ENCODE measurements at places on chromosomes 1 and 21. TPM values are rescaled to one million over a fixed set of nuclear protein-coding genes. Genes with fewer than 3 reads are reported as not detected.

The MAGI3 gene
- 9.7 TPM for total RNA-seq

The TSPEAR gene
- 0.35 TPM for total RNA-seq

DNA sequence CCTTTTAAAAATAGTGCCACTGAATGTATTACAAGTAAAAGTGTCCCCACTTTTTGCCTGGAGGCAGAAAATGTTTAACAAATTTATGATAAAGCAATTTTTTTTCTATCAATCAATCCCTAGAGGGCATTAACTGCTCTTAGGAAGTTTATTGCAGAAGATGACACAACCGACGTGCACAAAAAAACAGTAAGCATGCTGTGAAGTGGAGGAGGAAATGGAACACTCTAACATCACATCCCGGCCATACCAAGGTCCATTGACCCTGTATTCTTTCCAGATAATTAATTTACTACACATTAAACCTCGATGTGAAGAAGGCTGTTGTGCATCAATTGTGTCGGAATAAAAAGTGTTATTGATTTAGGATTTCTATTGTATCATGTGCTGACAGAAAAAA, 264.9 kb upstream of the NR5A2 start:
- no peak overlapping the region for H3K27ac ChIP-seq
- H3K4me1 ChIP-seq: no peaks in the 10 kb centered on the region
- H3K4me3 ChIP-seq: no peak overlapping the region
- H3K27me3 ChIP-seq: no peaks in the 10 kb centered on the region

- no peak overlapping the region for H3K4me3 ChIP-seq
- no peaks in the 10 kb centered on the region for H3K36me3 ChIP-seq
- no peak overlapping the region for H3K27ac ChIP-seq
- no peak for DNase-seq
- H3K27me3 ChIP-seq: peaks cover 65% of the 10 kb centered on the region
Observed at GRCh38 chr1:1006305-1007159, 6.6 kb upstream of the HES4 start.

- H3K36me3 ChIP-seq: no peaks in the 10 kb centered on the region
- H3K4me3 ChIP-seq: peak within 1 kb of the TSS; percentile 64
- no peak within 1 kb of the TSS for H3K27ac ChIP-seq
- H3K4me1 ChIP-seq: peaks cover 17% of the 10 kb centered on the region
Observed at GRCh38 chr1:216723274-216723780, at the start of gene ESRRG. Gene ESRRG (minus strand): TSS chr1:216723429. CDS start chr1:216723299, 130 bp downstream.

- H3K27ac ChIP-seq: no peak overlapping the region
- DNase-seq: no peak
- H3K4me1 ChIP-seq: no peaks in the 10 kb centered on the region
- H3K4me3 ChIP-seq: no peak overlapping the region
- no peaks in the 10 kb centered on the region for H3K36me3 ChIP-seq
Observed at GRCh38 chr21:25036775-25037174, 570.5 kb downstream of the MRPL39 start.

DNA sequence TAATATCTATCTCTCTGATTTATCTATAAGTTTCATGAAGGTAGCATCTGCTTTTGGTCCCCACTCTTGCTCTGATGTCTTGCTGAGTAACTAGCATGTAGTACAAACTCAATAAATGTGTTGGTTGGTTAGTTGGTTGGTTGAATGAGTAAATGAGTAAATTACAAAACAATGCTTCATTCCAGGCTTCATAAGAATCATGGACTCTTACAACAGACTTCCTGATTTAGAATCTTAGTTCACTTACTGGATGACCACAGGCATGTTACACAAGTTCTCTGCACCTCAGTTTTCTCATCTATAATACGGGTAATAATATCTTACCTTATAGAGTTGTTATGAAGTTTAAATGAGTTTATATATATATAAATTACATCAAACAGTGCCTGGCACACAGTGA, 98.6 kb downstream of the ZNF281 start:
- H3K4me1 ChIP-seq: peaks cover 10% of the 10 kb centered on the region
- no peaks in the 10 kb centered on the region for H3K27me3 ChIP-seq
- H3K36me3 ChIP-seq: no peaks in the 10 kb centered on the region
- no peak overlapping the region for H3K4me3 ChIP-seq
- H3K27ac ChIP-seq: no peak overlapping the region
- DNase-seq: no peak

GRCh38 chr21:29164323-29164942, 34.0 kb downstream of the MAP3K7CL start:
- H3K27me3 ChIP-seq: no peaks in the 10 kb centered on the region
- H3K4me1 ChIP-seq: no peaks in the 10 kb centered on the region
- H3K4me3 ChIP-seq: no peak overlapping the region

GRCh38 chr1:245301921-245302320, 147.1 kb downstream of the KIF26B start:
- H3K4me1 ChIP-seq: no peaks in the 10 kb centered on the region
- no peak overlapping the region for H3K4me3 ChIP-seq
- no peaks in the 10 kb centered on the region for H3K36me3 ChIP-seq
- no peak overlapping the region for H3K27ac ChIP-seq
- H3K27me3 ChIP-seq: no peaks in the 10 kb centered on the region

- no peak for DNase-seq
- H3K36me3 ChIP-seq: no peaks in the 10 kb centered on the region
- no peak overlapping the region for H3K4me3 ChIP-seq
Observed at GRCh38 chr1:1554926-1555915, 14.8 kb upstream of the TMEM240 start.

The PGLYRP4 gene
- not detected for total RNA-seq

- peaks cover 66% of the 10 kb centered on the region for H3K4me1 ChIP-seq
- H3K4me3 ChIP-seq: peak overlapping the region; percentile 55
- H3K27me3 ChIP-seq: peaks cover 100% of the 10 kb centered on the region
- no peak overlapping the region for H3K27ac ChIP-seq
- H3K36me3 ChIP-seq: no peaks in the 10 kb centered on the region
Observed at GRCh38 chr1:47229031-47229885, 2.8 kb downstream of the TAL1 start.

The GABRD gene
- total RNA-seq: 2.8 TPM

The FCRLB gene
- not detected for total RNA-seq

DNA sequence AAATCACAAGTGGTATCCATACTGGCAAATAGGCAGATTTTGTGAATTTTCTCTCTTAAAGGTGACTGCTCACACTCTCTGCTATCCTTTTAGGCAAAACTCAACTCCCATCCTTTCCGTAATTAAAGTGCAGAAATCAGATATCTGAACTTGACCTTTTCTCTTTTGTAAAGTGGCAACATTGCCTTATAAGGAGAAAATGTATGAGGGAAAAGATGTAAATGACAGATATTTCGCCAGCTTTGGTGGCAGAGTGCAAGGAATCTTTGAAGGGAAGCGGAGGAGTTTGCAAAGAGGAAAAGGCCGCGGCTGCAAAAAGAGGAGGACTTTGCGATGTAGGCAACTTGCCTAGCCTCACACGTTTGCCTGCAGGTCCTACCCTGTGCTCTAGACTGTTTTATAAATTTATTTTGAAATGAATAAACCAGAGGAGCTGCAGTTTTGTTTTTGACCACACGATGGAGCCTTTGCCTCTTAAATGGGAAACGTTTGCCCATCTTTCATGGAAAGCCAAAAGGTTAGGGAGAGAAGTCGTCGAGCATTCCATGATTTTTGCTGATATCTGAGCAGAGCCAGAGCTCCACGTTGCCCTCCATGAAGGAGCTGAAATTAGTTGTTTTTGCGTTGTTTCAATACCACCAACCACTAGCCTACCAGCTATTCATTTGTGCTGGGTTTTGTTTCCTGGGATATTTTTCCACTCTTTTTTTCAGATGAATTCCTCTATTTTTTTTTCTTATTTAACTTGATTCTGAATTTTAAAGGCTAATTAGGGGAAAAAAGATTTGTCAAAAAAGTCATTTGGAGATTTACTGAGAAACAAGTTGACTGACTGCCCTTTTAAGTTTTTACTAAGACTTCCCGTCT, 242.3 kb downstream of the LMX1A start:
- peaks cover 42% of the 10 kb centered on the region for H3K27me3 ChIP-seq
- 0 out of 2 replicates have a peak, but pooled peaks cover 4% of the 10 kb centered on the region for H3K4me1 ChIP-seq
- DNase-seq: peak; percentile 92

The GUCA2A gene
- not detected for total RNA-seq

The LRRC47 gene
- total RNA-seq: 75.7 TPM

The OR2T1 gene
- total RNA-seq: not detected

The OR2G6 gene
- not detected for total RNA-seq

- H3K36me3 ChIP-seq: no peaks in the 10 kb centered on the region
- H3K27me3 ChIP-seq: no peaks in the 10 kb centered on the region
- H3K27ac ChIP-seq: no peak overlapping the region
- H3K4me3 ChIP-seq: no peak overlapping the region
- H3K4me1 ChIP-seq: no peaks in the 10 kb centered on the region
Observed at GRCh38 chr1:110463725-110464124, 12.8 kb downstream of the PROK1 start.

DNA sequence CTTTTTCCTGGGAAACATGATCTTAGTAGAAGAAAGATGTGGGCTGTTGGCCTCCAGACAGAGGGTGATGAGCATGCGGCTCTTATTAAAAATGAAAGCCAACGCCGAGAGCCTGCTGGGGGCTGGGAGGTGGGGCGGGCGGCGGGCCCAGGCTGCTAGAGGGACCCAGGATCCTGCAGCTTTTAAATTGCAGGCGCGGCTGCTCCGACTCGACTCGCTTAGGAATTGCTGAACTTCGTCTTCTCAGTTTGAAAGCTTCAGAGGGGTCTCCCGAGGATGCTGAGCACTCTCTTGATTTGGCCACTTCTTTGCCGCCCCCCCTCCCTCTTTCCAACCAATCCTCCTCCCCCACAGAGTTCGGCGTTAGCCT, 1.2 kb downstream of the AGPAT3 start:
- no peak overlapping the region for H3K27ac ChIP-seq
- H3K27me3 ChIP-seq: peaks cover 30% of the 10 kb centered on the region
- peak overlapping the region; percentile 60 for H3K4me3 ChIP-seq
- peaks cover 10% of the 10 kb centered on the region for H3K4me1 ChIP-seq

DNA sequence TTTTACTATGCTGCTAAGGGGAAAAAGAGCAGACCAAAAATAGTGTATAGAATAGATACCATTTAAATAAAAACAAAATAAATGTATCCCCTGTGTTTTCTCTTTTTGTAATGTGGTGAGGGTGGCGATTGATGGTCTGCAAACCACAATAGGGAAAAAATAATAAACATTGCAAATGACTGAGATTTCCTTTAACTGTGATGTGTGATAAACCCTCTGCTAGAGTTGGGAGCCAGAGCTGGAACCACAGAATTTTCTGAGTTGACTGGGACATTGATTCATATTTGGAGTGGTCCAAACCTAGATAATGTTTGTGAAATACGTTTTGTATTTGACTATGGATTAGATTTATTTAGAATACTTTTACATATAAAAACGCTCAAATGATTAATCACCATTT, 70.6 kb upstream of the PTGFR start:
- H3K4me1 ChIP-seq: peaks cover 9% of the 10 kb centered on the region
- H3K4me3 ChIP-seq: no peak overlapping the region
- no peaks in the 10 kb centered on the region for H3K36me3 ChIP-seq
- H3K27me3 ChIP-seq: no peaks in the 10 kb centered on the region
- no peak overlapping the region for H3K27ac ChIP-seq

- H3K4me3 ChIP-seq: no peak overlapping the region
- H3K36me3 ChIP-seq: no peaks in the 10 kb centered on the region
- H3K4me1 ChIP-seq: peaks cover 32% of the 10 kb centered on the region
- peak; percentile 31 for DNase-seq
- H3K27me3 ChIP-seq: no peaks in the 10 kb centered on the region
- no peak overlapping the region for H3K27ac ChIP-seq
Observed at GRCh38 chr1:224736619-224737352, 120.7 kb downstream of the CNIH3 start.

DNA sequence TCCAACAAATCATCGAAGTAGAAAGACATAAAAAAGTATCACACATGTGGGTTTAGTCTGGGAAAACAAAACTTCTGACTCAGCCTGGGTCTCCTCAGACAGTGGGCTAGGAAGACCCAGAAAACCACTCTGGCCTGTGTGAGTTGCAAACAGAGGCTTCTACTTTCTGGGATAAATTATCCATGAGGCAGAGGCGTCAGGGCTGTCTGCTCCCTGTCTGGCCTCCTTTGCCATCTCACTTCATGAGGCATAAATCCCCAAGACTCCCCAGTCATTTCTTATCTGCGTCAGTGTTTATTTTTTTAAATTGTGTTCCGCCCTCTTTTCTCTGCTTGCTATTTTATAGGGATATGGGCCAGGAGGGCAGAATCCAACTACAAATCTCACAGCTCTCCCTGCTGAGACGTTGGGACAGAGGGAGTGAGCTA, 80.6 kb upstream of the TRABD2B start:
- no peak overlapping the region for H3K27ac ChIP-seq
- H3K4me3 ChIP-seq: no peak overlapping the region
- H3K36me3 ChIP-seq: no peaks in the 10 kb centered on the region
- H3K27me3 ChIP-seq: no peaks in the 10 kb centered on the region
- H3K4me1 ChIP-seq: no peaks in the 10 kb centered on the region

The AMY1B gene
- not detected for total RNA-seq

DNA sequence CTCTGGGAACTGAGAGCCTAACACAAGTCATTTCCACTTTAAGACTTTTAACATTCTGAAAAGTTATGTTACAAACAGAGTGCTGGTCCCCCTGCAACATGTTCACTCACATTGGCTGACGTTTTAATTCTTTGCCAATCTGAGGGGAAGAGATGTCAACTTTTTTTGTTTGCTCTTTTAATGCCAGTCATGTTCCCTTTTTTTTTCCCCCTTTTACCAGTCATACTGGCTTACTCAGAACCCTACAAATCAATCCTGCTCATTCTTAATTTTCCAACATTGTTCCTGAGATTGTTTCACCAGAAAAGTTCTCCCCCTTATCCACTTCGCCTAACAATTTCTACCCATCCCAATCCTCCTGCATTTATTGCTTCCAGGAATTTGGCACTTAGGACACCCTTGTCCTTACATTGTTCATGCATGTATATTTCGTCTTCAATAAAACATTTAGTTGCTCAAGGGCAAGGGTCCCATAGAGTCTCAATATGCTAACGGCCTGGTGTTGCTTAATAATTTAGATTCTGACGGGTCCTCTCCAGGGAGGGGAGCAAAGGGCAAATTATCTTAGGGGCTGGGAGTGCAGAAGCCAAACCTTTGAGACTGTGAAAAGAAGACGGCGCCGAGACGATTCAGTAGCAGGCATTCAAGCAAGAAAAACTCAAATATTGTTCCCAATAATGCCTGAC, 624 bp upstream of the CR1L start:
- DNase-seq: no peak
- no peak overlapping the region for H3K27ac ChIP-seq
- H3K4me1 ChIP-seq: peaks cover 36% of the 10 kb centered on the region

The FCRL3 gene
- not detected for total RNA-seq

DNA sequence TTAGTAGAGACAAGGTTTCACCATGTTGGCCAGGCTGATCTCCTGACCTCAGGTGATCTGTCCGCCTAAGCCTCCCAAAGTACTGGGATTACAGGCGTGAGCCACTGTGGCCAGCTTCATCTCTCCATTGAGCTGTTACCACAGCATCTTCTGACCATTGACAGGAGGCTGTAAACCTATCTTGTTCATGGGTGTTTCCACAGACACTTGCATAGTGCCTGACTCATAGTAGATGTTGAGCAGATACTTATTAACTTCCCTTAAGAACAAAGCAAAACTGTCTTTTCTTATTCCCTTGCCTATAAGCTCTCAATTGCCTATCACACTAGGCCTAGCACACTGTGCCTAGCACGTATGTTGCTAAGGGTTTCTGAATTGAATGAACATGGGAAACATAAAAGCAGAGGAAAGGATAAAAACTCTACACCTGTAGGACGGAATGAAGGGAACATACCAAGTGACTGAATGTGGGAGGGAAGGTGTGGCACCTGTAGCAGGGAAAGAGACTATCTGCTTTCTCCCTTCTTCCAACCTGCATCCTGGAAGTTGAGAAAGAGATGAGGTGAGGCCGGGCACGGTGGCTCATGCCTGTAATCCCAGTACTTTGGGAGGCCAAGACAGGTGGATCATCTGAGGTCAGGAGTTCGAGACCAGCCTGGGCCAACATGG, 1.2 kb upstream of the C1orf54 start:
- H3K4me3 ChIP-seq: peak overlapping the region; percentile 51
- no peaks in the 10 kb centered on the region for H3K27me3 ChIP-seq
- DNase-seq: no peak
- peaks cover 5% of the 10 kb centered on the region for H3K36me3 ChIP-seq
- H3K27ac ChIP-seq: 0 out of 2 replicates have a peak overlapping the region, but pooled peaks have one; percentile 65

All from GM23338 (cell line).